ENCODE measurements at places on chromosomes 5 and 9.

DNA sequence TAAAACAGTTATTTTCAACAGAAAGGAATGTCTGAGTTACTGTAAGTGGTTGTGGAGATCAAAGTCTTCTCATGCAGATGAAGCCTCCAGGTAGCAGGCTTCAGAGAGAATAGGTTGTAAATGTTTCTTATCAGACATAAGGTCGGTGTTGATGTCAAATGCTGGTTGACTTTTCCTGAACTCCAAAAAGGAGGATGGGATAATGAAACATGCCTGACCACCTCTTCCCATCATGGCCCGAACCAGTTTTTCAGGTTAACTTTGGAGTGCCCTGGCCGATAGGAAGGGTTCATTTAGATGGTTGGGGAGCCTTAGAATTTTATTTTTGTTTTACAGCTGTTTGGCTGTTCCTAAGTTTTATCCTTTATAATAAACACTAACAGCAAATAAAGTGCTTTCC lies 478.4 kb downstream of the ACTL7B start:
- DNase-seq: no peak

DNA sequence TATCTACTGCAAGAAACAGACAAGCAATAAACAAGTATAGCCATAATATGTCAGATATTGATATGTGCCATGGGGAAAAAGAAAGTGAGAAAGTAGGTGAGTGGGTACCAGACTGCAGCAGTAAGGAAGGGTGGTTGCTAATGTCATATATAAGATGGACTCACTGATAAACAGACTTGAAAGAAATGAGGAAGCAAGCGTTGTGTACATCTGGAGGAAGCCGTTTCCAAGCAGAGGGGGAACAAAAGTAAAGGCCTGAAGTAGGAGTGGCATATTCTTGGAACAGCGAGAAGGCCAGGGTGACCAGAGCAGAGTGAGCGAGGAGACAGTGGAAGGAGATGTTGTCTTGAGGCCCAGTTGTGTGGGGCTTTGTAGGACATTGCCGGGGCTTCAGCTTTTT lies 142.2 kb upstream of the MAP3K1 start:
- DNase-seq: no peak

GRCh38 chr9:99127356-99128132 lies 22.6 kb downstream of the TGFBR1 start:
- DNase-seq: no peak

GRCh38 chr9:134138292-134138691 lies 2.4 kb downstream of the WDR5 start:
- no peak for DNase-seq

- no peak for DNase-seq
Measured at GRCh38 chr9:5326893-5327548, 12.7 kb downstream of the RLN1 start.

Data from stimulated activated CD4-positive, alpha-beta T cell treated with anti-CD3 and anti-CD28 coated beads, Interleukin-1b, Interleukin-23, amount 100 ng/mL, for 1 hour (primary cell).